Aorta (tissue), 5 donors: ENCODE measurements at places on chromosomes 5 and 9. TPM values are rescaled to one million over a fixed set of nuclear protein-coding genes. Genes with fewer than 3 reads are reported as not detected.
A peak's percentile ranks its signal among the peaks of the same experiment; 100 is the strongest.

- H3K4me1 ChIP-seq = no peaks in the 10 kb centered on the region
- no peaks in the 10 kb centered on the region for H3K36me3 ChIP-seq
- no peaks in the 10 kb centered on the region for H3K27me3 ChIP-seq
- H3K4me3 ChIP-seq = no peak overlapping the region
- DNase-seq = peak; percentile 75
Observed at GRCh38 chr9:84697509-84698114, 28.1 kb downstream of the NTRK2 start.

- H3K36me3 ChIP-seq = no peaks in the 10 kb centered on the region
- no peak for DNase-seq
- no peak overlapping the region for H3K4me3 ChIP-seq
- H3K4me1 ChIP-seq = no peaks in the 10 kb centered on the region
- no peaks in the 10 kb centered on the region for H3K27me3 ChIP-seq
Observed at GRCh38 chr9:71355884-71356283, 234.5 kb upstream of the TRPM3 start.

DNA sequence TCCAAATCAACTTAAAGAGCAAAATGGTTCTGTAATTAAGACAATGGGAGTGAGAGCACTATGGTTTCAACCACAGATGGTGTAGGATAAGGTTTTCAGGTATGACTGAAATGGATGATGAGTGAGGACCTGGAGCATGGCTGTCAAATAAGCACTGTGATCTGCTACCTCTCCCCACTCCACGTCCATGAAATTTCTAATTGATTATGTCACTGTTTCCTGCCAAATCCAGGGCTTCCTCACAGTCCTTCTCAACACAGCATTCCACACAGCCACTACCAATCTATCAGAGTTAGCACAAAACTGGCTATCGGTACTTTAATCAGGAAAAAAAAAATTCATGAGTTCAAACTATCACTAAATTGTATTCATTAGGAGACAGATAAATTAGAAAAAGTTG lies 420.4 kb upstream of the WWC1 start:
- H3K4me1 ChIP-seq = no peaks in the 10 kb centered on the region
- H3K4me3 ChIP-seq = no peak overlapping the region
- no peaks in the 10 kb centered on the region for H3K27me3 ChIP-seq
- no peak overlapping the region for H3K27ac ChIP-seq
- no peaks in the 10 kb centered on the region for H3K36me3 ChIP-seq

GRCh38 chr9:2545881-2546490 lies 75.6 kb upstream of the VLDLR start:
- H3K4me1 ChIP-seq = no peaks in the 10 kb centered on the region
- no peak for DNase-seq
- H3K27ac ChIP-seq = no peak overlapping the region
- H3K4me3 ChIP-seq = no peak overlapping the region
- H3K27me3 ChIP-seq = no peaks in the 10 kb centered on the region
- H3K36me3 ChIP-seq = no peaks in the 10 kb centered on the region

GRCh38 chr5:136350343-136350742 lies 15.0 kb downstream of the TRPC7 start:
- DNase-seq = no peak
- no peaks in the 10 kb centered on the region for H3K27me3 ChIP-seq
- no peaks in the 10 kb centered on the region for H3K36me3 ChIP-seq
- H3K4me3 ChIP-seq = no peak overlapping the region
- H3K27ac ChIP-seq = no peak overlapping the region

GRCh38 chr9:2574203-2574602 lies 47.4 kb upstream of the VLDLR start:
- DNase-seq = no peak
- H3K4me1 ChIP-seq = no peaks in the 10 kb centered on the region
- H3K4me3 ChIP-seq = no peak overlapping the region
- H3K27ac ChIP-seq = no peak overlapping the region

GRCh38 chr5:133494232-133494922 lies 118.0 kb downstream of the FSTL4 start:
- H3K27me3 ChIP-seq = no peaks in the 10 kb centered on the region
- no peak overlapping the region for H3K4me3 ChIP-seq
- no peak for DNase-seq
- H3K4me1 ChIP-seq = no peaks in the 10 kb centered on the region
- H3K36me3 ChIP-seq = no peaks in the 10 kb centered on the region

GRCh38 chr9:70986984-70987383 lies 134.4 kb downstream of the TRPM3 start:
- H3K4me1 ChIP-seq = no peaks in the 10 kb centered on the region
- no peak for DNase-seq
- H3K36me3 ChIP-seq = no peaks in the 10 kb centered on the region
- no peak overlapping the region for H3K4me3 ChIP-seq

- no peaks in the 10 kb centered on the region for H3K36me3 ChIP-seq
- H3K27ac ChIP-seq = no peak overlapping the region
Observed at GRCh38 chr5:91305640-91306039, 77.5 kb downstream of the ARRDC3 start.

GRCh38 chr9:37986771-37987258 lies 82.2 kb downstream of the SHB start:
- no peaks in the 10 kb centered on the region for H3K4me1 ChIP-seq
- H3K36me3 ChIP-seq = no peaks in the 10 kb centered on the region
- no peaks in the 10 kb centered on the region for H3K27me3 ChIP-seq
- no peak overlapping the region for H3K4me3 ChIP-seq
- DNase-seq = peak; percentile 59

DNA sequence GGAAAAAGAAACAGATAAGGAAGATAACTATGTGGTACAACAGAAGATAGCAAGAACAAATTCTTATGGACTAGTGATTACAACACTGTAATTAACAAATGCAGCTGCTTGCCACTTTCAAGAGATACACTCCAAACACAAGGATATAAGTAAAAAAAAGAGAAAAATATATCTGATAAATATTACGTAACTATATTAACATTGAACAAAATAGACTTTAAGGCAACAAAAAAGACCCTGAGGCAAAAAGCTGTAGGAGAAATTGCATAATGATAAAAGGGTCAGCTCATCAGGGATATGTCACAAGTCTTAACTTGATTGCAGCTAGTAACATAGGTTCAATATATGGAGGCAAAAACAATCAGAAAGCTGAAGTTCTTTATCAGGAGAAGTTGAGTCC lies 51.3 kb upstream of the RNF130 start:
- H3K4me1 ChIP-seq = no peaks in the 10 kb centered on the region
- no peaks in the 10 kb centered on the region for H3K36me3 ChIP-seq
- no peak for DNase-seq

DNA sequence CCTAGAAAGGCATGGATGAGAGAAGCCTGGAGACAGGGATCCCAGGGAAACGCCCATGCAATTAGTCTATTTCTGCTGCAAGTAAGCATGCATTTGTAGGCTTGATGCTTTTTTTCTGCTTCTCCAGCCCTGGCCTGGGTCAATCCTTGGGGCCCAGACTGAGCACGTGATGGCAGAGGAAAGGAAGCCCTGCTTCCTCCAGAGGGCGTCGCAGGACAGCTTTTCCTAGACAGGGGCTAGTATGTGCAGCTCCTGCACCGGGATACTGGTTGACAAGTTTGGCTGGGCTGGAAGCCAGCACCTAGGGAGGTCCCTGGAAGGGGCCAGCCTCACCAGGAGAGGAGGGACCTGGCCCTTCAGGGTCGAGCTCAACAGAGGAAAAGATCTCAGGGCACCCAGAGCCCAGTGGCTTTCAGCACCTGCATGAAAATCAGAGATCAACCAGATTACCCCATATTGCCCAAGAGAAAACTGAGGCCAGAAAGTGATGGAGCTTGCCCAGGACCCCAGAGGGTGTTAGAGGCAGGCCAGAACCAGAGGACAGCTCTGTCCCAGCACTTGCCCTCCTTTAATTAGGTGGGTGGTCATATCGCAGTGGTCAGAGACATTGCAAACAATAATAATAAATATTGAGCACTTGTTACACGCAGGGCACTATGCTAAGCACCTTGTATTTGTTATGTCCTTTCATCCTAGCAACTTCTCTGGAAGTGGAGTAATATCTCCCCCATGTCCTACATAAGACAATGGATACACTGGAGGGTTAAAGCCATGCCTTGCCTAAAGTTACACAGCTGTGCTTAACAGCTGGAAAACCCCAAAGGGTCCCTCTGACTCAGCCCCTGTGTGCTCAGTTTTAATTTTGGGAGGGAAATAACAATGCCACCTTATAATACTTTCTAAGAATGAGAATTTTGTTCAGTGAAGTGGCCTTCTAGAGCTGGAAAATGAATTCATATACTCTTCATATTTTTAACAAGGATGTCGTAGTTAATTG lies 67.1 kb downstream of the KLF4 start:
- H3K4me3 ChIP-seq = no peak overlapping the region
- H3K36me3 ChIP-seq = no peaks in the 10 kb centered on the region
- H3K27ac ChIP-seq = no peak overlapping the region
- no peaks in the 10 kb centered on the region for H3K27me3 ChIP-seq
- DNase-seq = peak; percentile 81

DNA sequence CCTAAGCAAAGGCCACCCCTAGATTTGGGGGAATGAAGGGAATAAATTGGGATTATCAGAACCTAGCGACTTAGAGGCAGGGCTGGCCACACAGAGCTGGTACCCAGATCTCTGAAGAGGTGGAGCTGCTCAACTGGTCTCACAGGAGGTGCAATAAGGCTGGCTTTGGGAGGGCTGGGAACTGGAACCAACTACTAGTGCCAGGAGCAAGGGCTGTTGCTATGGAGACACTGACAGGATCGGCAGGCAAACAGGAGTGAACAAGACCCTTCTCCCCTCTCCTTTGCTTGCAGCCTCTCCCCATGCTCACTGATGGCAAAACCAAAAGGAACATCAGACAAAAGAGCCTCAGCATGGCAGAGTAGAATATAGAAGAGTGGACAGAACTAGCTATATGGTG lies 17.0 kb upstream of the WHRN start:
- no peak overlapping the region for H3K27ac ChIP-seq
- DNase-seq = no peak
- H3K36me3 ChIP-seq = no peaks in the 10 kb centered on the region

DNA sequence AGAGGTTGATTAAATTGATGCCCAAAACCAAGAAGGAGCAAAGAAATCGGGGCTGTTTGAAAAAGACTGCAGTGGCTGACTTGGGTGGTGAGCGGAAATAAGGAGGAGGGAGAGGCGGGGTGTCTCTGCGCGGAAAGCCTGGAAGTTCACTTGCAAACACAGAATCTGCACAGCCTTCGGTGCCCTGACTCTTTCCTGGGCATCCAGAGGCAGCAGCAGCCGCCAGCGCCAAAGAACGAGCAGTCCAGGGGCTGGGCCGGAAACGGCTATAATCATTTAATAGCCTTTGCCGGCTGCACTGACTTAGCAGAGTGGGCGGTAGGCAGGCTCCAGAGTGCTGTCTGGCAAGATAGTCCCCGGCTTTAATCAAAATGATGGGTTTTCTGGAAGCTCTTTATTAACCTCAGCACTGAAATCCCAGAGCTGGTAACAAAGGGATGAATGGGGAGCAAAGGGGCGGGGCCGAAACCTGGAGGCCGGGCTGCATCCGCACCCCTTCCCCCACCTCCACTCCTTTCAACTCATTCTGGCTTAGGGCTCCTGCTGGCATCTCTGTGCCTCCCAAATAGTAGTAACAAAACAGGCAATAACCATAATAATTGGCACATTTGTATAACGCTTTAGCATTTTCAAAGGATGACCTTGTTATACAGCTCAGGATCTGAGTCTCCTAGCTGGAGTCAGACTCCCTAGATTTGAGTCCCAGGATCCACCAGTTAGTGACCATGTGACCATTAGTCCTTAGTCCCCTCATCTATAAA lies 35.7 kb downstream of the PCDHAC2 start:
- H3K36me3 ChIP-seq = no peaks in the 10 kb centered on the region
- no peaks in the 10 kb centered on the region for H3K27me3 ChIP-seq
- DNase-seq = no peak
- no peak overlapping the region for H3K4me3 ChIP-seq

STKLD1 gene
- total RNA-seq = 1.4 TPM

SLC35A4 gene
- 43.4 TPM for total RNA-seq

IL9 gene
- total RNA-seq = not detected

PCDHGB4 gene
- total RNA-seq = 7.3 TPM

COL23A1 gene
- 1.5 TPM for total RNA-seq

NFIB gene
- total RNA-seq = 160 TPM

SPINK6 gene
- not detected for total RNA-seq

ARHGEF39 gene
- 0.75 TPM for total RNA-seq
